Activated naive CD8-positive, alpha-beta T cell treated with anti-CD3 and anti-CD28 coated beads for 36 hours (primary cell): ENCODE measurements at places on chromosomes 7 and 10.

DNA sequence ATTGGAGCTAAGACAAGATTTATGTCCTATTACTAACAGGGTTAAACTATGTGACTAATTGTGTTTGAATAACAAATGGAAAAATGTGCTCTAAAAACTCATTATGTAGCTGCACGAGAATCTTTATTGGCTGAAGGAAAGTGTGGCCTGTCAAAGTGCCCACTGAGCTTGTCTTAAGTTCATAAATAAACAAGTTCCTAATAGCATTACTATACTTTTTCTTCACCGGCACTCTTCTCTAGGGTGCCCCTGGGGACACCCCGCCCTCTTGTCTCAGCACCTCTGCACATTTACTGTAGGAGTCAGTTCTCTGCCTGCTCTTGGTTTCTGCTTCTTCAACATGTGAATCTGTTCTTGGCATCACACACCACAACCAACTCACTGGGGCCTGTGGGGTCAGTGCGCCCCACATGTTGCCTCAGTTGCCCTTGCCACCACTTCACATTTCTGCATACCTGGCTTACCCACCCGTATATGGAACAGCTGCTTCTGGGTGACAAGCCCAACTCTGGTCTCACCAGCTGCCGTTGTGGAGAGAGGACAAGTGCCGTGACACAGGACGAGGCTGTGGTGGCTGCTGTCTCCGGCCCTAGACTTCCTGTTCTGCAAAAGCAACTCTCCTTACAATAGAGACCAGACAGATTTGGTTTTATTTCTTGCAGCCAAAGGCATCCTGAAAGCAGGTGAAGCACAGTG lies 96.3 kb upstream of the DDC start:
- H3K36me3 ChIP-seq, result peaks cover 2% of the 10 kb centered on the region
- peaks cover 49% of the 10 kb centered on the region for H3K4me1 ChIP-seq
- DNase-seq, result no peak
- H3K27me3 ChIP-seq, result no peaks in the 10 kb centered on the region
- no peak overlapping the region for H3K4me3 ChIP-seq

GRCh38 chr10:4150676-4151075 lies 365.7 kb upstream of the KLF6 start:
- no peaks in the 10 kb centered on the region for H3K36me3 ChIP-seq
- no peak overlapping the region for H3K27ac ChIP-seq
- H3K4me3 ChIP-seq, result no peak overlapping the region
- no peak for DNase-seq

DNA sequence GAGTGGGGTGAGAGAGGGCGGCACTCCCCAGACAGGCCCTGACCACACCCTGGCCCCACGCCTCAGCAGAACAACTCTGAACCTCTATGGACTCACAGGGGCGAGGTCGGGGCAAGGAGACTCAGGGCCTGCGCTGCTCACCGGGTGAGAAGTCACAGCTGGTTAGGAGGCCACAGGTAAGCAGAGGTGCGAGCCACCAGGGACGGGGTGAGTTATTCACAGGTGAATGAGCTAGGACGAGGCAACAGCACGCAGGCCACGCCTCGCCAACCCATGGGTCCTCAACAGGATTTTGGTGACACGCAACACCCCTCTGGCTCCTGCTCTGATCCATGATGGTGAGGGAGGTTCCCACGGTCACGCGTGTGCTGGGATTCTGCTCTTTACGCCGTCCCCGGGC lies 202.5 kb downstream of the ADARB2 start:
- H3K36me3 ChIP-seq, result no peaks in the 10 kb centered on the region
- no peak overlapping the region for H3K4me3 ChIP-seq
- H3K27me3 ChIP-seq, result peaks cover 10% of the 10 kb centered on the region
- no peaks in the 10 kb centered on the region for H3K4me1 ChIP-seq
- H3K27ac ChIP-seq, result no peak overlapping the region
- no peak for DNase-seq

GRCh38 chr10:49748006-49748405 lies 14.1 kb downstream of the OGDHL start:
- H3K27me3 ChIP-seq, result no peaks in the 10 kb centered on the region
- H3K4me3 ChIP-seq, result no peak overlapping the region
- no peak for DNase-seq
- no peaks in the 10 kb centered on the region for H3K4me1 ChIP-seq

GRCh38 chr7:88357294-88357693 lies 50.6 kb upstream of the STEAP4 start:
- no peak overlapping the region for H3K4me3 ChIP-seq
- no peaks in the 10 kb centered on the region for H3K4me1 ChIP-seq
- H3K27ac ChIP-seq, result no peak overlapping the region
- H3K36me3 ChIP-seq, result no peaks in the 10 kb centered on the region
- H3K27me3 ChIP-seq, result peaks cover 23% of the 10 kb centered on the region
- DNase-seq, result no peak
